ENCODE measurements at places on chromosomes 12 and 14. TPM values are rescaled to one million over a fixed set of nuclear protein-coding genes. Genes with fewer than 3 reads are reported as not detected.

CD163 gene
- 235 TPM for total RNA-seq

DNA sequence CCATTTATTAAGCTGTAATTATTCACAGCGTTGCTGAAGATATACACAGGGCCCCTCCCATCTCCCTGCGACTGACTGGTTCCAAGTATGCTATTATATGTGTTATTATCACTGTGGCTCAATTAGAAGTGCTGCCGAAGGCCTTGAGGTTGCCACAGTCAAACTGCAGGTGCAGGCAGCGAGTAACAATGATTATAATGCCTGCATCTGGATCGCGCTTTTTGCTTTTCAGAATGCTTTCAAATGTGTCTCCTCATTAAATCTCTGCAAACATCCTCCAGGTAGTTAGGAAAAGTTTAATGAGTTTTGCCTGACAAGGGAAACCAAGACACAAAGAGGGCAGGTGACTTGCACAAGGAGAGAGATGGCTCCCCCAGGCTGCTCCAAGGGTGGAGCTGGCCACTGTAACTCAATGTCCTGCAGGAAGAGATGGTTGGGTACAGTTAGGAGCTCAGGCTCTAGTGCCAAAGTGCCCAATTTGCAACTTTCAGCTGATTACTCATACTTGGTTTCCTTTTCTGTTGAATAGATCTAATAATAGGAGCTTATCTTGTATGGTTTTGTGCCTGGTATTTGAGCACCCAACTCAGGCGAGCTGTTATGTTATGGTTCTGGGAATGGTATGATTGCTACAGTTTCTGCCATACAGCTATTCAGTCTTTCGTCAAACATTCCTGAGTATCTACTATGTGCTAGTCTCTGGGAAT is 1.7 kb upstream of the SYNE3 start:
- H3K4me1 ChIP-seq: peaks cover 46% of the 10 kb centered on the region
- no peaks in the 10 kb centered on the region for H3K36me3 ChIP-seq
- no peak overlapping the region for H3K4me3 ChIP-seq
- H3K27me3 ChIP-seq: no peaks in the 10 kb centered on the region

DNA sequence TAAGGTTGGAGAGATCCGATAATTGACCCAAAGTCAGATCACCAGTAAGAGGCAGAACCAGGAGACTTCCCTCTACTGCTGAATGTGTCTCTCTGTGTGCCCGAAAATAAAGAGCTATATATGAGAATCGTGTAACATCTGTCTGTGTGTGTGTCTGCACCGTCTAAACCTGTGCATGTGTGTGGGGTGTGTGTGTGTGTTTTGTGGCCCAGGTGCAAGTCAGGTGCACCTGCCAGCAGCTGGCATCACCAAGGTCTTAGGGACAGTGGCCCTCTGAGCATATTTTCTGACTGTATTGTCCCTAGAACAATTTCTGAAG is 24.7 kb upstream of the KRT78 start:
- no peak overlapping the region for H3K4me3 ChIP-seq
- peaks cover 21% of the 10 kb centered on the region for H3K4me1 ChIP-seq
- no peaks in the 10 kb centered on the region for H3K36me3 ChIP-seq
- H3K27ac ChIP-seq: peak overlapping the region; percentile 88

DNA sequence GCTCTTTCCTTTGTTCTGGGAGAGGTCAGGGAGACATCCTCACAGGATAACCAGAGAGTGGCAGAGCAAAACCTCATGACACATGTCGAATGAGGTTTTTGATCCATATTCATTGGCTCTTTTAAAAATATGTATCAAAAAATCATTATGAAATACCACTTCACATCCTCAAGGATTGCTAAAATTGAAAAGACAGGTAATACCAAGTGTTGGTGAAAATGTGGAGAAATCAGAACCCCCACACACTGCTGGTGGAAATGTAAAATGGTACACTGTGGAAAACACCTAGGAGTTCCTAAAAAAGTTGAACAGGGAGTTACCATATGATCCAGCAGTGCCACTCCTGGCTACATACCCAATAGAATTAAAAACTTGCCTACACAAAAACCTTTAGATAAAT is 107.8 kb upstream of the ARID2 start:
- peaks cover 9% of the 10 kb centered on the region for H3K4me1 ChIP-seq
- H3K27me3 ChIP-seq: no peaks in the 10 kb centered on the region
- no peaks in the 10 kb centered on the region for H3K36me3 ChIP-seq
- no peak overlapping the region for H3K27ac ChIP-seq
- DNase-seq: no peak
- no peak overlapping the region for H3K4me3 ChIP-seq

DNA sequence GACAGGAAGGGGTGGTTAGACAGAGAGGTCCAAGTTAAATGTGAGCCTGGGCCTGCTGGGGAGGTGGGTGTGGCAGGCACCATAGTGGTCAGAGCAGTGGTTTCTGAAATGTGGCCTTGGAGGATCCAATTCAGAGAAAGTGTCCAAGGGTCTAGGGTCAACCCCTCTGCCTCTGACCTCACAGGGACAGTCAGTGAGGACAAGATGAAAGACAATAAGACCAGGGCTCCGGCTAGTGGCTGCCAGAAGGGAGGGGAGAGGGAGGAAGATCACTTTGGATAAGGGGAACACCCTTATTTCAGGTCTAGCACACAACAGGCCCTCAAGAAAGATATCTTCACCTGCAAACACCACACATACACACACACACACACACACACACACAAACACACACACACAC is 335.1 kb downstream of the MED13L start:
- H3K36me3 ChIP-seq: no peaks in the 10 kb centered on the region
- no peaks in the 10 kb centered on the region for H3K4me1 ChIP-seq
- H3K27ac ChIP-seq: no peak overlapping the region

DNA sequence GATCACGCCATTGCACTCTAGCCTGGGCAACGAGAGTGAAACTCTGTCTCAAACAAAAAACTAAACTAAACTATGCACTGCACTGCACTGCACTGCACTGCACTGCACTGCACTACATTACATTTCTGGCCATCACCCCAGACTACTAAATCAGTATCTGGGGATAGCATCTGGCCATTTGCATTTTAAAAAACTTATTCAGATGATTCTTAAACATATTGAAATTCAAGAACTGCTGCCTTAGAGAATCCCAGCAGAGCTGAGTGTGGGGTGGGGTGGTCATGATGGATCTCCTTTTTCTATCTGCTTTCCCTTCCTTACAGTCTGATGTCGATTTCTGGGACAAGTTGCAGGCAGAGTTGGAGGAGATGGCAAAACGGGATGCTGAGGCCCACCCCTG is 13.6 kb downstream of the PEX5 start:
- no peaks in the 10 kb centered on the region for H3K36me3 ChIP-seq
- no peaks in the 10 kb centered on the region for H3K4me1 ChIP-seq
- H3K27ac ChIP-seq: no peak overlapping the region
- H3K4me3 ChIP-seq: no peak overlapping the region

ALKBH1 gene
- total RNA-seq: 8.8 TPM

- no peaks in the 10 kb centered on the region for H3K4me1 ChIP-seq
- no peaks in the 10 kb centered on the region for H3K36me3 ChIP-seq
- no peak overlapping the region for H3K4me3 ChIP-seq
- no peaks in the 10 kb centered on the region for H3K27me3 ChIP-seq
Measured at GRCh38 chr14:70897464-70897863, 9.8 kb upstream of the PCNX1 start.

DNA sequence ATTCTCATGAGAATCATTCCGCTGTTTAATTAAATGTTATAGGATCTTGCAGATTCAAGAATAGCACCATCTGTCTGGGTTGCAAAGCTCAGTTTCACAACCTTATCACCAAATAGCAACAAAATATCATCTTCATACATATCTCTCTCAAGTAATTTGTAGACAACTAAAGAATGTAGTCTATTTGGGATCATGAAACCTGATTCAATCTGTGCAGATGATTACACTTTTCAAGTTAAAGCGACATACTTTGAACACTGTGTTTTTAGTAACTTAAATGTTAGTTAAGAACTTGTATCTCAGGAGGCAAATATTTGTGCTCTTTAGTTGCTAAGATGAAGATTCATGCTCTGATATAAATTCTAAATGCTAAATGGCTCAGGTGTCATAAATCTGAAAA is 14.8 kb downstream of the MED13L start:
- H3K36me3 ChIP-seq: no peaks in the 10 kb centered on the region
- H3K27ac ChIP-seq: no peak overlapping the region
- H3K4me1 ChIP-seq: peaks cover 92% of the 10 kb centered on the region
- H3K4me3 ChIP-seq: no peak overlapping the region
- H3K27me3 ChIP-seq: no peaks in the 10 kb centered on the region

- H3K27ac ChIP-seq: no peak overlapping the region
- no peak overlapping the region for H3K4me3 ChIP-seq
- no peaks in the 10 kb centered on the region for H3K36me3 ChIP-seq
- H3K27me3 ChIP-seq: no peaks in the 10 kb centered on the region
Measured at GRCh38 chr14:54267172-54267571, 129.6 kb upstream of the CDKN3 start.

KRT78 gene
- not detected for total RNA-seq

- no peaks in the 10 kb centered on the region for H3K36me3 ChIP-seq
- no peaks in the 10 kb centered on the region for H3K27me3 ChIP-seq
- no peak overlapping the region for H3K4me3 ChIP-seq
Measured at GRCh38 chr12:5309654-5310053, 122.3 kb upstream of the NTF3 start.

DNA sequence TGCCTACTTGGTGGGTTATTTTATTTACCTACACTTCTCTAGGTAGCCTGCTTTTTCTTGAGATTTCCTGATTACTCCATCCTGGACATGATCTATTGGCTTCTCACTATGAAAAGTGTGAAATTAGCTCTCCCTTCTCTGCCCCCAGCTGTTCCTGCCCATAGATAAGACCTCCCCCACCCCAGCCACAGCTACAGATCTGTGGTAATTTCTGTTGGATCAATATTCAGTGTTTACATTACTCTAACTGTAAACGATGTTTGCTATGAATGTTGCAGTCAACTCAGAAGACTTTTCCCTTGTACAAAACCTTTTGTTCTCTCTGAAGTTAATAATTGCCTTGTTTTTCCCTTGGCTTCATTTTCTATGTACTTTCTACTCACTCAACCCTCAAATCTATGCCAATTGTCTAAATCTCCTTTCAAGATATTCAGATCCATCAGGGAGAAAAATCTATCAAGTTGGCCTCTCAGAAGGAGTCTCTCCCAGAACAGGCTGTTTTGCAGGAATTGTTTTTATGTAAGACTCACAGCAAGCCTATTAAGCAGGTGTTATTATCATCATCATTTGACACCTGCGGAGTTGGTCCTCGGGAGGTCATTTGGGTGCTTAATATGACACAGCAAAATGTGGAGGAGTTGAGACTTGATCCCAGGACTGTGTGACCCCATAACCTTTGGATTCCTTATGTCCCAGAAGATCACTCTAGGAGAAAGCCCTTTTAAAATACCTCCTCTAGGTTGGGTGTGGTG is 227.4 kb downstream of the SUDS3 start:
- H3K4me1 ChIP-seq: no peaks in the 10 kb centered on the region
- no peaks in the 10 kb centered on the region for H3K27me3 ChIP-seq
- no peaks in the 10 kb centered on the region for H3K36me3 ChIP-seq
- DNase-seq: no peak
- H3K4me3 ChIP-seq: no peak overlapping the region

DNA sequence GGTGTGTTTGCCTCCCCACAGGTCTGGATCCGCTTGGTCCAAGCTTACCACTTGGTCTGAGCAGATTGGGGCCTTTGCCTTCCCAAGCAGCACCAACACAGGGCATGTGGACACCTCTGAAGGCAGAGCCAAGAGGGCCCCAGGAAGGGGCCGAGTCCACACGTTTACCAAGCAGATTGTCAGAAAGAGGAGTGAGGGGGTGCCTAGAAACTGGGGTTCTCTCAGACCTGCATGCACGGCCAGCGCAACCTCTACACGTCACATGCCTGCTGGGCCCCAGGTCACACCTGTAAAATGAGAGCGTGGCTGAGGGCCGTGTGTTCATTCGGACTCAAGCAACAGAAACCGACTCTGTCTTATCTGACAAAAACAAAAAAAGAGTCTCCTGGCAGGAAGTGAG is 96.9 kb downstream of the PAPOLA start:
- no peak overlapping the region for H3K4me3 ChIP-seq
- H3K27ac ChIP-seq: no peak overlapping the region
- H3K4me1 ChIP-seq: no peaks in the 10 kb centered on the region
- H3K27me3 ChIP-seq: no peaks in the 10 kb centered on the region
